Activated CD8-positive, alpha-beta memory T cell treated with anti-CD3 and anti-CD28 coated beads, Interleukin-2, amount 10 ng/mL, durations not matched to agents 7 days and 5 days (primary cell): ENCODE measurements at places on chromosomes 1 and 21. TPM values are rescaled to one million over a fixed set of nuclear protein-coding genes. Genes with fewer than 3 reads are reported as not detected.
A peak's percentile ranks its signal among the peaks of the same experiment; 100 is the strongest.

Gene ITGB2
- 336 TPM for total RNA-seq

- no peaks in the 10 kb centered on the region for H3K4me1 ChIP-seq
- H3K36me3 ChIP-seq = no peaks in the 10 kb centered on the region
- H3K27ac ChIP-seq = no peak overlapping the region
- H3K4me3 ChIP-seq = no peak overlapping the region
- no peak for DNase-seq
Measured at GRCh38 chr1:4612991-4613390, 41.4 kb upstream of the AJAP1 start.

DNA sequence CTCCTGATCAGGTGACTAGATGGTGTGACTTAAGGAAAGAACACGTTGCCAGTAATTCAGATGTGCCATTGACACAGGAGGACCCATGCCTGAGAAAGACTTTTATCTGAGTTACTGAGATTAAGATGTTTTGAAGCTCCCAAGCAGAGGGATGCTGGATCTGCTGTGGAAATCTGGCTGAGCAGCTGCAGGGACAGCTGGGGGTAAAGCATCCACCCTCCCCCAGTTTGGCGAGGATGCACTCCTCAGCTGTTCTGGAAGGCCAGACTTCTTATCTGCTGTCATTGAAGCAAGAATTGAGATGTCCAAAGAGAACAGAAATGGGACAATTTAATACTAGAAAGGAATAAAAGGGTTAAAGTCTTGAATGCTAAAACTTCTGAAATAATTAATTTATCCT lies 25.7 kb downstream of the TTC3 start:
- no peak overlapping the region for H3K27ac ChIP-seq
- DNase-seq = no peak
- no peaks in the 10 kb centered on the region for H3K4me1 ChIP-seq
- H3K4me3 ChIP-seq = no peak overlapping the region
- no peaks in the 10 kb centered on the region for H3K27me3 ChIP-seq

DNA sequence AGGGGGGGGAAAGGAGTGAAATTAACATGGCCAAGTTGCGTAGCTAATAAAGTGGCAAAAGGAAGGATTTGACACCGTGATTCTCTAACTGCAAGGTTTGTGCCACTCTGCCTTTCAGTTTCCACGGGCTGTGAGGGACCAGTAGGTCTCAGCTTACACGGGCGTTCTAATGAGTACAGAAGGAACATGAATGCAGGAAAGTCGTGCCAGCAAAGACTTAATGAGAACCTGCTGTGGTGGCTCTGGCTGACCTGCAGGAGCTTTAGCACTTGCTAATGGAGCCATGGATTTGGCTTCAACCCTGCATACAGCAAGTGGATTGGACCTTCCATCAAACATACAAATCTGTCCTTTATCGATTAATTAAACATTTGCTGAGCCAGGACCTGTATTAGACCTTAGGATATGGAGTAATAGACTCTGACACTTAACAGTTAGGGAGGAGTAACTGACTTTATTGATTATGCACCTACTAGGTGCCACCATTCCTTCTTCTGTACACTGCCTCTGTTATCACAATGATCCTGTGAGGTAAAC lies 15.1 kb upstream of the PITHD1 start:
- no peaks in the 10 kb centered on the region for H3K27me3 ChIP-seq
- no peak overlapping the region for H3K4me3 ChIP-seq
- no peak for DNase-seq
- peaks cover 29% of the 10 kb centered on the region for H3K36me3 ChIP-seq

Gene GJA9
- not detected for total RNA-seq

GRCh38 chr1:163163881-163164582 lies 38.7 kb downstream of the RGS5 start:
- no peaks in the 10 kb centered on the region for H3K27me3 ChIP-seq
- H3K4me3 ChIP-seq = no peak overlapping the region
- no peak overlapping the region for H3K27ac ChIP-seq
- H3K36me3 ChIP-seq = no peaks in the 10 kb centered on the region
- no peak for DNase-seq

GRCh38 chr1:71676979-71677925 lies 596.4 kb upstream of the ZRANB2 start:
- DNase-seq = no peak
- H3K36me3 ChIP-seq = no peaks in the 10 kb centered on the region
- H3K27ac ChIP-seq = no peak overlapping the region
- H3K4me3 ChIP-seq = no peak overlapping the region
- no peaks in the 10 kb centered on the region for H3K27me3 ChIP-seq

- no peak for DNase-seq
- no peaks in the 10 kb centered on the region for H3K27me3 ChIP-seq
- H3K4me1 ChIP-seq = no peaks in the 10 kb centered on the region
- H3K27ac ChIP-seq = no peak overlapping the region
Measured at GRCh38 chr1:222382171-222382570, 165.7 kb downstream of the HHIPL2 start.

GRCh38 chr1:10979483-10979920 lies 33.0 kb upstream of the TARDBP start:
- H3K4me3 ChIP-seq = no peak overlapping the region
- no peaks in the 10 kb centered on the region for H3K4me1 ChIP-seq
- no peak overlapping the region for H3K27ac ChIP-seq
- DNase-seq = no peak

Gene ADAMTSL4
- total RNA-seq = 0.18 TPM

GRCh38 chr1:17061486-17061885 lies 7.7 kb upstream of the SDHB start:
- no peak overlapping the region for H3K4me3 ChIP-seq
- no peak overlapping the region for H3K27ac ChIP-seq
- peaks cover 14% of the 10 kb centered on the region for H3K4me1 ChIP-seq
- H3K36me3 ChIP-seq = peaks cover 3% of the 10 kb centered on the region
- peaks cover 15% of the 10 kb centered on the region for H3K27me3 ChIP-seq
- DNase-seq = no peak

Gene TMEM82
- not detected for total RNA-seq

GRCh38 chr1:173863224-173864161 lies 4.3 kb downstream of the GAS5 start:
- peak overlapping the region; percentile 95 for H3K27ac ChIP-seq
- no peak for DNase-seq
- H3K36me3 ChIP-seq = peaks cover 58% of the 10 kb centered on the region
- no peaks in the 10 kb centered on the region for H3K27me3 ChIP-seq
- peaks cover 38% of the 10 kb centered on the region for H3K4me1 ChIP-seq
- H3K4me3 ChIP-seq = peak overlapping the region; percentile 89

Gene C2CD4D
- total RNA-seq = 0.96 TPM

DNA sequence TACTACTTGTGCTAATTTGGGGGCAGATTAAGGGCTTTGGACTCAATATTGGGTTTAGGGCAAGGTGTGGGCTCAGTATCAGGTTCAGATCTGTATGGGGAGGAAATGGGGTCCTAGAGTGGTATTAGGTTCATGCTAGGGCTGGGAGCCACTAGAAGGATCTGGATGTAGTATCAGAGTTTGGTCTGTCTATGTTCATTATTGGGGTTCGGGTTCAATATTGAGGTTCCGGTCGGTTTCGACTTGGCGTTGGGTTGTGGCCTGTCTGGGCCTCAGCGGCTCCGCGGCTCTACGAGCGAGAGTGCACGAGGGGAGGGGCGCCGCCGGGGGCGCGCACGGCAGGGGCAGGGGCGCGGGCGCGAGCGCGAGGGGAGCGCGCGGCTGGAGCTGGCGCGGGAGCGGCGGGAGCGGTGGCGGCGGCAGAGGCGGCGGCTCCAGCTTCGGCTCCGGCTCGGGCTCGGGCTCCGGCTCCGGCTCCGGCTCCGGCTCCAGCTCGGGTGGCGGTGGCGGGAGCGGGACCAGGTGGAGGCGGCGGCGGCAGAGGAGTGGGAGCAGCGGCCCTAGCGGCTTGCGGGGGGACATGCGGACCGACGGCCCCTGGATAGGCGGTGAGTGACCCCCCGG lies at the start of gene PTPRF:
TSS of gene PTPRF (plus strand) at position 401 of the 624 bp plus-strand sequence. CDS start 14,193 bp downstream, outside the sequence.
- peaks cover 47% of the 10 kb centered on the region for H3K27me3 ChIP-seq
- peak within 1 kb of the TSS; percentile 72 for H3K4me3 ChIP-seq
- H3K27ac ChIP-seq = no peak within 1 kb of the TSS
- H3K36me3 ChIP-seq = peaks cover 2% of the 10 kb centered on the region
- no peak for DNase-seq

Gene OVAAL
- total RNA-seq = not detected
